ENCODE measurements at places on chromosomes 7 and 10. TPM values are rescaled to one million over a fixed set of nuclear protein-coding genes. Genes with fewer than 3 reads are reported as not detected.

DNA sequence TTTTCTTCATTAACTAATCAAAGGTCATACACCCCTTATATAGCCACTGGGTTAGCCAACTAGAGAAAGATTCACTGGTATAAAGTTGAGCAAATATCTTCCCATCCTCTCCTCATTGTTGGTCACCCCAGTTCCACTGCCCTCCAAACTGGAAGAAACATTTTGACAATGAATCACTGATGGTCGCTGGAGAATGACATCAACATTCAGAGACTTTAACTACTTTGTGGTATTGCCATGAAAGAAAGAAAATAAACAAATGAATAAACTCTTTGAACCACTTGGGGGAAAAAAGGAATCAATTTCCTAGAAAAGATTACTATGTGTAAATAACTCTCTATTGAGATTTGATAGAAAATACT is 23.4 kb downstream of the HYCC1 start:
- no peak for DNase-seq
- H3K36me3 ChIP-seq = no peaks in the 10 kb centered on the region
- H3K4me3 ChIP-seq = no peak overlapping the region
- H3K27ac ChIP-seq = no peak overlapping the region
- peaks cover 11% of the 10 kb centered on the region for H3K4me1 ChIP-seq

DNA sequence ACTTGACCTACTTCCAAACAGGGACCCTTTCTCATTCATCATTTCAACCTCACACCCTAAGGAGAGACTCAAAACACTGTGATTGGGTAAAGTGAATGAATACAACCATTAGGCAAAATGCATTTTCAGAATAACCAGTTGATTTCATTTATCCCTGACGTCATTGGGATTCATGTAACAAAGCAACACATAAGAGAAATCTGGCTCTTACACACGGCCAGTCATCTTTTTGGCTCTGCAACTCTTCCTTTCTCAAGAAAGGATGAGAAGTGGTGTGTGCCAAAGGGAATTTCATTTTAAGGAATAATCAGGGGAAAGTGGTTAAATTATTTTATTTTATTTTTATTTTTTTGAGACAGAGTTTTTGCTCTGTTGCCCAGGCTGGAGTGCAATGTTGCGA is 83.1 kb downstream of the CPVL start:
- no peaks in the 10 kb centered on the region for H3K27me3 ChIP-seq
- no peak overlapping the region for H3K4me3 ChIP-seq
- H3K4me1 ChIP-seq = no peaks in the 10 kb centered on the region
- peak; percentile 68 for DNase-seq

- H3K27ac ChIP-seq = no peak overlapping the region
- no peak overlapping the region for H3K4me3 ChIP-seq
- peaks cover 5% of the 10 kb centered on the region for H3K27me3 ChIP-seq
- no peaks in the 10 kb centered on the region for H3K4me1 ChIP-seq
Measured at GRCh38 chr7:71752171-71752935, 620.4 kb downstream of the GALNT17 start.

DNA sequence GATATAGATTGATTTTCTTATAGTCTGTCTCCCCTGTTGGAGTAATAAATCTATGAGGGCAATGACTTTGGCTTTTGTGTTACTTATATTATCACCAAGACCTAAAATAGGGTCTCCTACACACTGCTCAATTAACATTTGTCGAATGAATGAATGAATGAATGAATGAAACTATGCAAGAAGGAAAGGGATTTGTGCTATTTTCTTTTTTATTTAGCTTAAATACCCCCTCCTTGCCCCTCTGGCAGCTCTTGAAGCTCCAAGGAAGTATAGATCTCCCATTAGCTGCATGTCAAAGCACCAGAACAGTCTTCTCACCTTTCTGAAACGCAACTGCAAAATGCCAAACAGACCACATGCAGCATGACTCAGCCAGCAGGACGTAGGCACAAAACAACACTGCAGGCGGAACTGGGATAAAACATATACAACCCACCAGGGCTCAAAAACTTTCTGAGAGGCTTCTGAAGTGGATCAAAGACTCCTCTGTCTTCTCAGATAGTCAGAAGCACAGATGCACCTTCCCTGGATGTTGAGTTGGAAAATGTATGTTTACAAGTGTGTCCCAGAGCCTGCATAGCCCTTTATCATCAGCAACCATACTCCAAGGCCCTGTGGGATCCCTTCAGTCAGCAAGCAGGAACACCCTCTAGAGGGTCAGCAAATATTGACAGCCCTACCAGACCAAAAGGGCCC is 187.8 kb downstream of the NPSR1 start:
- no peaks in the 10 kb centered on the region for H3K4me1 ChIP-seq
- no peak overlapping the region for H3K4me3 ChIP-seq
- no peaks in the 10 kb centered on the region for H3K27me3 ChIP-seq

DNA sequence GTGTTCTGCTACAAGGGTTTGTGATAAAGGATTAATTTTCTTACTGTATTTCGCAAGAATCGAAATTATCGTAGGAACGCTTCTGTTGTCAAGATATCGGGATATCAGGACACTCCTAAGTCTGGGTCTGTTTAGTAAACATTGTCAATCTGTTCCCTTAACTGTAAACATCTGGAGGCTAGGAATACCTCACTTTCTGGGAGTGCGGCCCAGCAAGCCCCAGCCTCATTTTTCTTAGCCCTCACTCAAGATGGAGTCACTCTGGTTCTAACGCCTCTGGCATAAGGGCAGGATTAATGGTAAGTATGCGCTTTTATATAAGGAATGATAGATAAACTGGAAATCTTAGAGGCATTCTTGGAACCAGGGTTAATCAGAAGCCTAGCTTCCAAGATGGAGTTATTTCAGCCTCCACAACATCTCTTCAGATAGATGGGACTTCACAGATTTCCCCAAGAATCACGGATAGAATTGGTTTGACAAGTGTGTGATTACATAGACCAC is 30.1 kb upstream of the CCL24 start:
- H3K4me1 ChIP-seq = peaks cover 19% of the 10 kb centered on the region
- no peaks in the 10 kb centered on the region for H3K27me3 ChIP-seq
- no peak overlapping the region for H3K4me3 ChIP-seq
- H3K27ac ChIP-seq = no peak overlapping the region
- H3K36me3 ChIP-seq = no peaks in the 10 kb centered on the region

- peak; percentile 70 for DNase-seq
- H3K4me1 ChIP-seq = no peaks in the 10 kb centered on the region
- H3K4me3 ChIP-seq = no peak overlapping the region
- no peaks in the 10 kb centered on the region for H3K27me3 ChIP-seq
Measured at GRCh38 chr10:109275960-109276359, 647.4 kb downstream of the XPNPEP1 start.

DNA sequence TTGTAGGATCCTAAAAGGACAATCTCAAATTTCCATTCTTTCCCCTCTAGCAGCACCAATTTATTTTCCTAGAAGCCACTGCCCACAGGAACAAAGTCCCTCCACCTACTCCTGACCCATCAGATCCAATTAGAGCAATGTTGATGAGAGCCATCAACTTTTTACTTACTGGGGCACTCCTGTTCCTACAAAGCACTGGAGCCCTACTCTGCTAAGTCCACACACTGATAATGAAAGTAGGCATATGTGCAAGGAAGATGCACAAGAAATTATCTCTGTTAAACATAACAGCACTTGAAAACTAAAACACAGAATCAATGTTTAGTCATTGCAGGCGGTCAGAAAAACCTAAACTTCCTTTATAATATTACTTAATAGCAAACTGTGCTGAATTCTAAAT is 3.6 kb downstream of the HERPUD2 start:
- H3K36me3 ChIP-seq = no peaks in the 10 kb centered on the region
- peaks cover 6% of the 10 kb centered on the region for H3K4me1 ChIP-seq
- H3K27me3 ChIP-seq = no peaks in the 10 kb centered on the region
- no peak overlapping the region for H3K4me3 ChIP-seq

DNA sequence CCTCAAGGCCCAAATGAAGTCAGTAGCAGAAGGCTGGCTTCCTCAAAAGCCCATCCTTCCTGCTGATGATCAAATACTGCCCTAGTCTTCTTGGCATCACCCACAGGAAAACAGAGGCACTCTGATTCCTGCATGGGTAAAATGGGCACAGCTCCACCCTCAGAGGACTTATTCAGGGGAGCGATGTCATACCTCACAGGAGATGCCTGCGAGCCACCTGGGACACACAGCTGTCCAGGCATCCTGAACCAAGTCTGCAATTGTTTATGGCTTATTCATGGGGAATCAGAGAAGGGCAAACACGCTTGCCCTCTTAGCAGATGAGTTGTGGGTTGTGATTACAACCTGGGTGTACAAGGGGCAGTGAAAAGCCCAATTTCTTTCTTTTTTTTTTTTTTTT is 22.0 kb upstream of the LMTK2 start:
- no peaks in the 10 kb centered on the region for H3K4me1 ChIP-seq
- no peaks in the 10 kb centered on the region for H3K36me3 ChIP-seq
- H3K27me3 ChIP-seq = no peaks in the 10 kb centered on the region

DNA sequence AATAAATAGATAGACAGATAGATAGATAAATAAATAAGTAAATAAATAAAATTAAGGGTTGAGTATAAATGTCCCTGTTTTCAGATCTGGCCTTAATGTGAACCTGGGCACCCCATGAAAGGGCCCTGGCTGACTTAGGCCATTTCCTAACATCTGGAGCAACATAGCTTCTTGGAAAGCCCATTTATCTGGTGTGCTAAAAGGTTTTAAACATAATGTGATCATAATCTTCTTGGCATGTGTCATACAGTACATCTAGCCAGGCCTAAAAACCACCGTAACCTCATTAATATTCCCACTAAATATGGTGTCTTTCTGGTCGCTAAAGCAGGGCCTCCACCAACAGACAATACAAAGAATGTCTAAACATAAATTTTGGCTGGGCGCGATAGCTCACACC is 142.8 kb downstream of the BTAF1 start:
- no peak overlapping the region for H3K4me3 ChIP-seq
- no peaks in the 10 kb centered on the region for H3K36me3 ChIP-seq
- DNase-seq = no peak
- H3K27me3 ChIP-seq = no peaks in the 10 kb centered on the region
- H3K27ac ChIP-seq = no peak overlapping the region

- no peaks in the 10 kb centered on the region for H3K4me1 ChIP-seq
- no peak overlapping the region for H3K4me3 ChIP-seq
- peaks cover 5% of the 10 kb centered on the region for H3K36me3 ChIP-seq
- no peaks in the 10 kb centered on the region for H3K27me3 ChIP-seq
Measured at GRCh38 chr7:100489824-100490223, 6.1 kb downstream of the NYAP1 start.

GRCh38 chr10:85319826-85320225 is 991.4 kb downstream of the CCSER2 start:
- no peak overlapping the region for H3K4me3 ChIP-seq
- H3K36me3 ChIP-seq = no peaks in the 10 kb centered on the region
- H3K4me1 ChIP-seq = peaks cover 7% of the 10 kb centered on the region
- H3K27me3 ChIP-seq = no peaks in the 10 kb centered on the region

DNA sequence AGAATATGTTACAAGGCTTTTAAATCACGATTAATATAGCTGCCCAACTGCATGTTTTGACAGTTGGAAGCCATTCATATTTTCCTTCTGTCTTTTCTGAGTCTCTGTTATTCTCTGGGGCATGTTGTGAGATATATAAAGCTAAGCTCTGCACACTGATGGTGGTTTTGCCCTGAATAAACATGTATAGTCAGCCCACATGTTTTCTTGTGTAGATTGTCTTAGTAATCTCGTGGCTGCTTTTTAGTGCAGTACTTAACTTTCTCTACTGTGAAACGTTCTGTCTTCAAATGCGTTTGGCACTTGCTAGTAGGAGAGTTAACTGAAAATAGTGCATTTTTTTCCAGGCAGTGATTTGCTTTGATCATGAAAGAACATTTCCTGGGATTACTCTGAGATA is 268.5 kb downstream of the DNAJB9 start:
- no peaks in the 10 kb centered on the region for H3K4me1 ChIP-seq
- H3K4me3 ChIP-seq = no peak overlapping the region
- no peaks in the 10 kb centered on the region for H3K27me3 ChIP-seq
- H3K36me3 ChIP-seq = no peaks in the 10 kb centered on the region

GRCh38 chr7:39228946-39229345 is 251.2 kb downstream of the POU6F2 start:
- H3K36me3 ChIP-seq = no peaks in the 10 kb centered on the region
- no peaks in the 10 kb centered on the region for H3K4me1 ChIP-seq
- no peak for DNase-seq
- no peaks in the 10 kb centered on the region for H3K27me3 ChIP-seq
- no peak overlapping the region for H3K4me3 ChIP-seq

DNA sequence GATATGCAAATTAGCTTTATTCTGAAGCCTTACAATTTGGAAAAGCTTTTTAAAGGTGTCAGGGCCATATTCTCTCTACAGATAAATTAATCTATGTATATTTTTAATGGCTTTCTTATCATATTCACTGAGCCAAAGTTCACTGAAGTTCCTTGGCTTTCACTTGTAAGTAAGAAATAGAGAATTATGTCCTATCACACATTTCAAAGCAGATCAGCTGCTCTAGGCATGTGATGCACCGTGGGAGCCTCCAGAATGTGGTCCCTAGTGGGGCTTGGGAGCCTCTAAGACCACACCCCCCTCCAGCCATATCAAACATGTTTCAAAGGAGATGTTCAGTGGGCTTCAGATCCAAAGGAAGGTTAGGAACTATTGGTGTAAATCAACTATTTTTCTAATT is 51.5 kb downstream of the LAMB4 start:
- no peaks in the 10 kb centered on the region for H3K36me3 ChIP-seq
- H3K27me3 ChIP-seq = no peaks in the 10 kb centered on the region
- no peak overlapping the region for H3K4me3 ChIP-seq
- no peak overlapping the region for H3K27ac ChIP-seq

- H3K4me3 ChIP-seq = no peak overlapping the region
- no peaks in the 10 kb centered on the region for H3K36me3 ChIP-seq
- peaks cover 3% of the 10 kb centered on the region for H3K4me1 ChIP-seq
- H3K27ac ChIP-seq = no peak overlapping the region
- H3K27me3 ChIP-seq = no peaks in the 10 kb centered on the region
Measured at GRCh38 chr7:14196555-14196954, 207.1 kb upstream of the ETV1 start.

GRCh38 chr10:79282388-79282787 is 64.9 kb upstream of the PPIF start:
- no peak overlapping the region for H3K4me3 ChIP-seq
- H3K27ac ChIP-seq = no peak overlapping the region
- H3K36me3 ChIP-seq = peaks cover 15% of the 10 kb centered on the region
- no peak for DNase-seq
- H3K27me3 ChIP-seq = no peaks in the 10 kb centered on the region

- no peak for DNase-seq
- H3K4me1 ChIP-seq = no peaks in the 10 kb centered on the region
- H3K27ac ChIP-seq = no peak overlapping the region
- no peak overlapping the region for H3K4me3 ChIP-seq
Measured at GRCh38 chr7:66627151-66627681, 1.5 kb upstream of the KCTD7 start.

Gene CNTNAP2
- total RNA-seq = 0.43 TPM

Gene ACTL6B
- not detected for total RNA-seq

Gene CRYGN
- 0.34 TPM for total RNA-seq

Gene STK31
- 0.86 TPM for total RNA-seq

Gene KCNH2
- total RNA-seq = 1.7 TPM

Gene AASS
- 36.9 TPM for total RNA-seq

Gene FKBP6
- 1.5 TPM for total RNA-seq

Gene SUN3
- not detected for total RNA-seq

Gene GSTO2
- 10.6 TPM for total RNA-seq

All from lung (tissue), 17 donors.